ENCODE measurements at places on chromosomes 2 and 18.

- no peak for DNase-seq
These were observed 135.0 kb upstream of the ZNF804A start for GRCh38 chr2:184463102-184463865.

DNA sequence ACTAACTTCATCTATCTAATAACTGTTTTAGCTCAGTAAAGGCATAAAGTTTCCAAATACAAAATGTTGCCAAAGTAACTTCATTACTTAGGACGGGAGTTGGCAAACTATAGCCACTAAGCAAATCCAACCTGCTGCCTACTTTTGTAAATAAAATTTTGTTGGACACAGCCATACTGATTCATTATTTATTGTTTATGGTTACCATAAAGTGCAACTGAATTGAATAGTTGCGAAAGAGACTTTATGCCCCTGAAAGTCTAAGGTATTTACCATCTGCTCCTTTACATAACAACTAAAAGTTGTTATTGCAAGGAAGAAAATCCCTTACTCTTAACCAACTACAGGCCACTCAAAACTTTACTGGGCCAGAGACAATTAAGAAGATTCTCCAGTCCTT is 256.7 kb upstream of the RBBP8 start:
- no peak for DNase-seq

- no peak for DNase-seq
These were observed 53.1 kb downstream of the TTC27 start for GRCh38 chr2:32680942-32681341.

DNA sequence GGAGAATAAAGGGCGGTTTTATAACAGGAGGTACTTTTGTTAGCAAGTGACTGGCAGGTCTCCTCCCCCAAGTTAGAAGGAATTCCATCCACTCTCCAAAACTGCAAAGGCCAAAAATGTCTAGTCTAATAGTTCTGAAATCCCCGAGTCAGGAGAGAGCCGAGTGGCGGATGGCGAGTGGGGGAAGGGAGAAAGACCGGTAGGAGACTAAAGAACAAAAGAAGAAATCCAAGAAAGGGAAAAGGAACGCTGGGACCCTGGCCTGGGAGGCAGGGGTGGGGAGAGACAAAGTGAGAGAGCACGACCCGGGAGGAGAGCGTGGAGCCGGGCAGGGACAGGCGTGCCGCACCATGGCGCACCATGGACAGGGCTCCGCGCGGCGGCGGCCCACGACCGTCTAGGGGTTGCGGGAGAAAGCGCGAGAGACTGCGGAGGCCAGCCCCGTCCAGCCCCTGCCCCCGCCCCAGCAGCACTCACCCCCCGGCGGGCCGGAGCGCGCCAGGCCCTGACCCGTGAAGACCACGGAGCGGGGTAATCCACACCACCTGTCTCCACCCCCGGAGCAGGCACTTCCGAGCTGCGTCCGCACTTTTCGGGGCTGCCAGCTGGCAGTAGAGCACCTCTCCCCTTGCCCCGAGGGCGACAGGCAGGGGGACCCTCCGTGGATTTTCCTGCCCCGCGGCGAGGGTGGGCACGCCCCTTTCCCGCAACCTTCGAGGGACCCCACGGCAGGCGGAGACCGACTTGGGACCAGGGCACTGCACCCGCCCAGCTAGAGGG is 1.6 kb downstream of the CDH2 start:
- DNase-seq, result no peak

GRCh38 chr2:39145906-39146421 is 25.1 kb upstream of the SOS1 start:
- DNase-seq, result no peak

Data from NCI-H1436 treated with DMSO at 0.1 percent for 48 hours (cell line).